ENCODE measurements at places on chromosomes 5 and 9.

GRCh38 chr5:166356096-166356495 is 1935.3 kb upstream of the WWC1 start:
- no peak for DNase-seq

DNA sequence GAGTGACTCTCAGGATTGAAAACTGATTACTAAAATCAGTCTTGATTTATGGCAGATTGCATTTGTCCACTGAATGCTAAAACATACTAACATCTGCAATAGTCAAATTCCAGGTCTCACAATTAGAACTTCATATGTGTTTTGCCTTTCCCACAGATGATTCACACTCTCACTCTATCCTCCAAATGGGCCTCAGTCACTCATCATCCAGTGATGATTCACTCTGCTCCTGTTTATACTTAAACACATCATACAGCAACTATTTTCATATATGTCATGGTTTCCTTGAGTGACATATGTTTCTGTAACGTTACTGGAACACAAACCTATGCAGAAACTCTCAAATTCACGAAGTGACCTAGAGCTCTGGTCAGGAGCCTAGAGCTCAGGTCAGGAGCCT is 512.9 kb downstream of the HINT1 start:
- DNase-seq: no peak

DNA sequence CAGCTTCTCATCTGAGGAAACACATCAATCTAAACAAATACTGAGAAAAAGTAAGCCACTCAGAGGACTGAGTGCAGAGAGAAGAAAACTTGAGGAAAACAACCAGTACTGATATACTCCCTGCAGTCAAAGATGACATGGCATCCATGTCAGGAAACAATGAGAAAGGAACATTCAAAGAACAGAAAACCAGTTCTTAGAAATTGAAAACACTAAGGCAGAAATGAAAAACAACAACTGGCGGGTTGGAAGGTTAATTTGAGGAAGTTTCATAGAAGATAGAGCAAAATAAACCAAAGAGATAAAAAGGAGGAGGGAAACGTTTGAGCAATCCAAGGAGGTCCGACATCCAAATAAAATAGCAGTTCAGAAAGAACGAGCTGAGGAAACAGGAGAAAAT is 475.2 kb downstream of the HINT1 start:
- no peak for DNase-seq

DNA sequence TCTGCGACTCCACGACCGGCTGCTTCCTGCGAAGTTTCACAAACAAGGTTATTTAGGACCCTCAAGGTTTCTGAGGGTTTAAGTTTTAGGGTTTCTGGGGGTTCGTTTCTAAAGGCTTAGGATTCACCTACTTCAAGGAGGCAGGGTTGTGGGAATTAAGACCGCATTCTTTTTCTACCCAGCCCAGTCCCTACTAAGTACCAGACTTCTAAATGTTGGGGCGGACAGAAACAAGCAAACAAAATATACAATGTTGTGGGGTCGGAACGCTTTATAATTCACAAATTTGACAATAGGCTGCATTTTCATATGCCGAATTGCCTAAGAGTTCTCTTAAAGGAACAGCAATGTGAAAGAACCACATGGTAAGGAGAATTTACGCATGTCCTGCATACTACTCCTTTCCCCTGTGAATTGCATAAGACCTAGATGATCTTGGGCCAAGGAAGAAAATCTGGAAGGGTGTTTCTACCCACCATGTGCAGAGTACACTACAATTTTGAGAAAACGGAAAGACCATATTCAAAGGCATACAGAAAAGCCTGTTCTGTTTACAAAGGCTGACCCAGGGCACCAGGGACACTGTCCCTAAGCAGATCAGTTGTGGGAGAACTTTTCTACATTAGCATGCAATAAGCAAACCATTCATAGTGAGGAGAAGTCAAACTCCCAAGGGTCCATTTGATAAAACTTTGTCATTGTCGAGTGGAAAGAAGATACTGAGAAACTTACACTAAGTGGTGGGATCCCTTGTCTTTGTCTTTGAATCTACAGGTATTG is 457.3 kb downstream of the RAB3C start:
- peak; percentile 88 for DNase-seq

DNA sequence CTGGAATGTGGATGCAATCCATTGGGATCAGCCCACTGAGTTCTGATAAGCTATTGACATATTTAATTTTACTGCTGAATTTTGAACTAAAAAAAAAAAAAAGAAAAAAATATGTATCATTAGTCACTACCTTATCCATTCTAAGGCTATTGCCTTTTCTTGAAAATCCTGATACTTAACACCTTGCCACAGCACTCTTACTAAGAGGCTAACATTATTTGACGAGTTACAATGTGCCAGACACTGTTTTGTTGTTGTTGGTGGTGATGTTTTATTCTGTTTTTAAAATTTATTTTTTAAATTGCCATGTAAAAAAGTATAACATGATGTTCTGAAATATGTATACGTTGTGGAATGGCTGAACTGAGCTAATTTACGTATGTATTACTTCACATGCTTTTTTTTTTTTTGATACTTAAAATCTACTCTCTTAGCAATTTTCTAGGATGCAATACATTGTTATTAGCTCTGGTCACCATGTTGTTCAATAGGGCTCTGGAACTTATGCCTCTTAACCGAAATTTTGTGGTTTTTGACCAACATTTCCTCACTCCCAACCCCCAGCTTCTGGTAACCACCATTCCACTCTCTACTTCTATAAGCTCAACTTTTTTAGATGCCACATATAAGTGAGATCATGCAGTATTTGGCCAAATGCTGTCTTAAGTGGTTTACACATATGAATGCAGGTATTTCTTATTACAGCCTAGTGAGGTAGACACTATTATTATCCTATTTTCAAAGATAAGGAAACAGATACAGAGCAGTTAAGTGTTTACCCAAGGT is 134.8 kb upstream of the PCA3 start:
- peak; percentile 95 for DNase-seq

DNA sequence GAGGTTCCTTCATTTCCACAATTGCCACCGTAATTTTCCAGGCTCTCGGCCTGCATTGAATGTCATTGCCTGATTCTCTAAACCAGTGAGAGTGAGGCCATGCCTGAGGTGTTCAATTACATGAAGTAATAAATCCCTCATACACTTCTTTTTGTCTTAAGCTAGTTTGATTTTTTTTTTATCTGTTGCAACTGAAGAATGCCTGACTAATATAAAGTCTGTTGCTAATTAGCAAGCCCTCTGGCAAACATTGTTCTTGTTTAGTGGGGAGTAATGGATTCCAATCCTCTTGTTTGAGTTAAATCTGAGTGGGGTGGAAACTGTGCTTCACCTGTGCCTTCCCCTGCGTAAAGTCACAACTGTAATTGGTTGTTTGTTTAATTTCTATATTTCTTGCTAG is 338.1 kb upstream of the ATP10B start:
- no peak for DNase-seq

- DNase-seq: no peak
Measured at GRCh38 chr5:143151056-143151700, 252.3 kb downstream of the NR3C1 start.

- DNase-seq: no peak
Measured at GRCh38 chr9:124790301-124790700, 13.4 kb downstream of the OLFML2A start.

GRCh38 chr9:38186404-38187115 is 117.5 kb upstream of the SHB start:
- DNase-seq: no peak

DNA sequence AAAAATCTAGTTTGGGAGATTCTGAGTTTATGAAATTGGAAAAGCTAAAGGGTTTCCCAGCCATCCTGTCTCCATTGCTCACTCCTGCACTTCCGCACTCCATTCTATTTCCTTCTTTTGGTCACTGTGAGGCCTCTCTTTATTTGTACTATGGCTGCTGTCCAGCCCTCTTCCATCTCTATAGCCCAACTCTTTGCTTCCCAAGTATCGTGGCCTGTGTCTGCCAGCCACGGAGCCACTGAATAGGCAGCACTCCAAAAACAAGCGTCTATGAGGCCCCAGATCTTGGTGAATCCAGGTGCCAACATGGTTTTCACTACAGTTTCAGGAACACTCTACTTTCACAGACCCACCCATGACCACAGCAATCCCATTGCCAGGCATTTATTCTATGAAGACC is 37.2 kb downstream of the GRAMD2B start:
- no peak for DNase-seq

DNA sequence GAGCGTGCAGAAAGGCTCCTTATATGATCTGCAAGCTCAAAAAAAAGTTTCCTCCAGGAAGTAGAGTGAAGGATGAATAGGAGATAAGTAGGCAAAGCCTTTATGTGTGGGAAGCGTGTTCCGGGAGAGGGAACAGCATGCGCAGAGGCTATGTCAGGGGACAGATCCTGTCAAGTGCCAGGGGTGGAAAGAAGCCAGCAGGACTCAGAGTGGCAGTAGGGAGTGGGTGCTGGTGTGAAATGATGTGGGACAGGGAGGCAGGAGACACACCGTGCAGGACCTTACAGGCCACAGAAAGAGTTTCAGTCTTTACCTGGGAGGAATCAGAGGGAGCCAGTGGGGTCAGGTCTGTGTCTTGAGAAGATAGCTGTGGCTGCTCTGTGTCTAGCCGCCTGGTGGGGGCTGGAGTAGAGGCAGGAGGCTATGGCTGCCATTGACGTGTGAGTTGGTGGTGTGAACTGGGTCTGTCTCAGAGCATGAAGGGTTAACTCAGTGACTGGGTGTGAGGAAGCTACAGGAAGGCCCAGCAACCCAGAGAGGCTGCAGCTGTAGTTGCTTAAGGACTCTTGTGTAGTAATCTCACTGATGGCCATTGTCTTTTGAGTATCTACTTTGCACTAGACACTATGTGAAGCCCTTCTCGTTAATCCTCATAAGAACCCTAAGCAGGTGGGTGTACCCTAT is 71.3 kb downstream of the PPARGC1B start:
- DNase-seq: peak; percentile 53

- DNase-seq: no peak
Measured at GRCh38 chr5:11476866-11477265, 427.4 kb downstream of the CTNND2 start.

DNA sequence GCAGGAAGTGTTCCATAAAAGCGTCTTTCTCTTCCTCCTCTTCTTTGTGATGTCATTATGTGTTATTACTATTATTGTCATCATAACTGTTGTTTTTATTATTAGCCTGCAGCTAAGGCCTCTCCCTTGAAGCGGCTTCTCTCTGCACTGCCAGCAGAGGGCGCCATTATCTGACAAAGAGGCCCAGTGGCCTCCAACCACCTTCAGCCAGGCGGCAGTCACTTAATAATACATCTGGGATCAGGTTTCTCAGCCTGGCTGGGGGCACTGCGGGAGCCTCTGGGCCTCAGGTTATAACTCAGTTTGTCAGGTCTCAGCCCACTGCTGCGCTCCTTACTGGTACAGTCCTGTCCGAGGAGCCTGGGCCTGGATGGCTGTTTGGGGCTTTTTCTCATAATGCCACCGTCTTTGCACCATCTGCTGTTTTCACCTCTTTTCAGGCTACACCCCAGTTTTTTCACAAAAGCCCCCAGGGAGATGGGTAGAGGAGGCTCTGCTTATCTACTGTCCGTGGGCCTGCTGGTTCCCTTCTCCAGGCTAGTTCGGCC is 281.9 kb downstream of the NSG2 start:
- peak; percentile 76 for DNase-seq

GRCh38 chr9:34584970-34585369 is 4.6 kb downstream of the CNTFR start:
- DNase-seq: no peak

GRCh38 chr5:26847041-26847736 is 191.2 kb downstream of the CDH9 start:
- no peak for DNase-seq

- no peak for DNase-seq
Measured at GRCh38 chr5:3827624-3828023, 232.0 kb downstream of the IRX1 start.

DNA sequence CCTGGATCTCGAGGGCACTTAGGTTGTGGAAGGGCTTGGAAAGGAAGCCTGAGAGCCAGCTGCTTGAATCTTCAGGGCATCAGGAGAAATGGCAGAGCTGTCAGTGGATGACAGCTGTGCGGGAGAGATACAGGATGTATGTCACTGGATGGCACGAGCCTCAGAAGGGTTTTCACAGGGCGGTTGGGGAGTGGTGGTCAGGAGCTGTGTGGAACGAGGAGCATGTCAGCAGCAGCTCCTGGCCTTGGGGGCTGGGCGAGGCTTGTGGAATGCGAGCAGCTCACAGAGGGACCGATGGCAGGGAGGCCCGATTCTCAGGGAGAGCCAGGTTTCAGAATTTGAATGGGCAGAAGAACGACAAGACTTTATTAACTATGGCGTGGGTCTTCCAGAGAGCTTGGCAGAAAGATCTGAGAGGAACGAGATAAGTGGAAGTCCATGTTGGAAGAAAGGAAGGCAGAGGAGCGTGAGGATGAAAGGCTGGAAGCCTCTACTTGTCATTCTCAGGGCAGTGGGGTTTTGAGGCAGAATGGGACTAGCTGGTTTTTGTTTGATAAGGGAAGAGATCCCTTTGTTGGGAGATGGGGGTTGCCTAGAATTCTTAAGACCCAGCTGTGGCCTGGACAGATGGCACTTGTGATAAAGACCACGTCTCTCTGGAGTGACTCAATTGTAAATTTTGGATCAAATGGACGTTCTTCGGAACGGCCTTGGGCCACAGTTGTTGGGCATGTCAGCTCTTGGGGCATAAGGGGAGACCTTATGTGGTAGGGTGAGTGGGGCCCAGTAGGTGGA is 60.3 kb downstream of the SNX30 start:
- DNase-seq: no peak

- DNase-seq: no peak
Measured at GRCh38 chr5:36948650-36949049, 72.1 kb downstream of the NIPBL start.

DNA sequence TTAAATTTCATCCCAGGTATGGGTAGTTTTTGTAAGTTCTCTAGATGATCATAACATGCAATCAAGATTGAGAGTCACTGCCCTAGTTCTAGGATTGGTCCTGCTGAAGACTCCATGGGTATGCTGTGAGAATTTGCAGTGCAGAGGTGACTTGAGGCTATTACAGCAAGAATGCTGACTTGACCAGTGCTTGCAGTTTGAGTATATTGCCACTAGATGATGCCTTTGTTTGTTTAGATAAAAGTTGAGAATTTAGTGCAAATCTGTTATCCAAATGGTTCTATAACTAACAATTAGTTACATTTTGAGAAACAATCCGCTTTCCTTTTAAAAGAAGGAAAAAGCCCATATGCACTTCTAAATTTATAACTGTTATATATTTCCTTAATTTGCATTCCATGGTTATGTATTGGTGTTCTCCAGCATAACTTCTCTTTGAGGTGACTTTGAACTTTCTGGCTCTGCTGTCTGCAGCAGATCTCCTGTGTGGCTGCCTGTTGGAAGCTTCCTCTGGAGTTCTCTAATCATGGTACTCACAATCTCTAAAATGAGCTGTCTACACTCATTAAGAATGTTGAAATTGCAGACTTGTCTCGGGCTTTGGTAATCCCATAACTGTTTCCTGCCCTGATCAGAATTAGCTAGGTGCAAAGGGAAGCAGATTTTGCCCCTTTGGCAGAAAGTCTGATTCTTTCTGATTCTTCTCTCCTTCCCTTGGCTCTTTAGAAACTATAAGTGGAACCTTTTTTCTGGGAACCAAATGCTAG is 24.9 kb downstream of the MELK start:
- peak; percentile 29 for DNase-seq

GRCh38 chr5:138178516-138179276 is at the start of the genes BRD8 and KIF20A:
Gene BRD8 (minus strand): TSS chr5:138178630. CDS start chr5:138178614, 16 bp downstream.
Gene KIF20A (plus strand): TSS chr5:138179112. CDS start chr5:138179681, 569 bp downstream.
- peak; percentile 98 for DNase-seq

All from NB4 (cell line).